ENCODE measurements at places on chromosomes 5 and 9. TPM values are rescaled to one million over a fixed set of nuclear protein-coding genes. Genes with fewer than 3 reads are reported as not detected.

GRCh38 chr5:23994581-23995370 lies 487.4 kb downstream of the PRDM9 start:
- no peak for DNase-seq

- DNase-seq, result no peak
Measured at GRCh38 chr5:86404256-86404655, 213.5 kb upstream of the COX7C start.

DNA sequence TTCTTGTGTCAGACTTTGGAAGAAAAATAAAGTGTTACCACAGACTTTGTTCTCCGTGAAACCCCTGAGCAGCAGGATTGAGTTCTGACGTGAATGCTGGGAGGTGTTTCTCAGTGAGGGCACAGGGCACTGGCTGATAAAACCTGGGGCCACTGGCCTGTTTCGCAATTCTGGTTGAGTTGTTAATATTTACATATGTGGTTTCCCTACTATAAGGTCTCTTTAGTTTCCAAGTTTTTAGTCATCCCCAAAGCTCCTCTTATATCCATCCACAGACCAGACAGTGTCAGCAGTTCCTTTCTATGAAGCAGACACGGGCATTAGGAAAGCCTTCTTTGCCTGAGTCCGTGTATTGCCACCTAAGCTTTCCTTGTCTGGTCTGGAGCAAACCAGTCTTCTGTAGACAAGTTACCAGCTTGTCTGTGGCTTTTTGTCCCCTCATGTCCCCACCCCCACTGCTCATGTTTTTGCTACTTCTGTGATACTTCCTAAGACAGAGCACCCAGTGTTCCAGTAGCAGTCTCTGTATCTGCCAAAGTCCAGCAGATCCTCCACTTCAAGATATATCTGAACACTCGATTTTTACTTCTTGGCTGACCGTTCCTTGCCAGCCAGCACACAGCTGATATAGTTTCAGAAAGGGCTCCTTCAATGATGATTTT lies 42.0 kb downstream of the ACO1 start:
- peak; percentile 93 for DNase-seq

- DNase-seq, result no peak
Measured at GRCh38 chr9:79663878-79664277, 92.1 kb downstream of the TLE4 start.

DNA sequence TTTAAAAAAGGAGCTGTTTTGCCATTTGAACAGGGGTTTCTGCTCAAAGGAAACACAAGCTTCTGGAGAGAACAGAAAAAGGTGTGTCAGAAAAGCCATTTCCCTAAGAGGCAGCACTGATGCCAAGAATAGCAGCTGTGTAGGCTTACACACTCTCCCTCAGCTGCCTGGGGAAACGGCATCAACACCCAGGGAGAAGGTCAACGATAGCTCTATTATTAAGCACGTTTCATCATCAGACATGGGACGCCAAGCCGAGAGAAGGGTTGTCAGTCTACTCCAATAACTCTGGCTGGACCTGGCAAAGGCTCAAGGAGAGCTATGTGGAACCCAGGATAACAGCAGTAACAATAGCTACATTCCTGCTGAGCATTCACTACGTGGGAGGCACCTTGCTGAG lies 314.2 kb downstream of the CDK5RAP2 start:
- DNase-seq, result no peak

DNA sequence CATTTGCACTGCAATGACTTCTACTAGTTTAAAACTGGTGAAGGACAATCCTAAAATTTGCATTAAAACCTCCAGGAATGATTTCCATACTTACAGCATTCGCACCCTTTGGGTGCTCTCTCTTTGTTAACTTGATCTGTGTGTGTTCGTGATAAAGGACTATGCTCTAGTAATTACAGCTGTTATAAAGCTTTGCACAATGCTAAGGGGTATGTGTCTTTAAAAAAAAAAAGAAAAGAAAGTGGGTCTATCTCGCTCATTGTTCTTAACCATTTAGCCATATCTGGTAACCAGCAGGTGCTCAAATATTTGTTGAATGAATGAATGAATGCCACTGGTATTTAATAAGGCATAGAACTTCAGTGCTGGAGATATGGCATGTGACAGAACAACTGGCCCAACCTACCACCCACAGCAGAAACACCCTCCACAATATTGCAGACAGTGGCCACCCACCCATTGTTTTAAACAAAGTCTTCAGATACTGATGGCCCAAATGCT lies 8.7 kb downstream of the TRIM36 start:
- DNase-seq, result no peak

DNA sequence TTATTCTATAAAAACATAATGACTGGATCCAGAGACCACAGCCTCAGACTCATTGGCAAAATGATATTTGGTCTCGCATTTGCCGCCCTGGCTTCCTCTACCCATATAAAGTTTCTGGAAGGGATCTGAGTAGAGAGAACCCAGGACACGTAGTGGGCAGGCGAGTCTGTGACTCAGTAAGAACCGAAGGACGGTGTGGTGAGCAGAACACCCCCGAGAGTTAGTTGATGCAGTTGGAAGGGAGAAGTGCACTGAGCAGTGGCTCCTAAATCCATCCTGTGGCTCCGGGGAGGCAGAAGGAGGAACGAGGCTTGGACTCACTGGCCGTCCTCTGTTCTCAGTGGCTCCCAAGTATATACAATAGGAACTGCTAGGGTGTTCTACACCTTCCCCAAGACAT lies 11.5 kb downstream of the SPRY4 start:
- DNase-seq, result no peak

DNA sequence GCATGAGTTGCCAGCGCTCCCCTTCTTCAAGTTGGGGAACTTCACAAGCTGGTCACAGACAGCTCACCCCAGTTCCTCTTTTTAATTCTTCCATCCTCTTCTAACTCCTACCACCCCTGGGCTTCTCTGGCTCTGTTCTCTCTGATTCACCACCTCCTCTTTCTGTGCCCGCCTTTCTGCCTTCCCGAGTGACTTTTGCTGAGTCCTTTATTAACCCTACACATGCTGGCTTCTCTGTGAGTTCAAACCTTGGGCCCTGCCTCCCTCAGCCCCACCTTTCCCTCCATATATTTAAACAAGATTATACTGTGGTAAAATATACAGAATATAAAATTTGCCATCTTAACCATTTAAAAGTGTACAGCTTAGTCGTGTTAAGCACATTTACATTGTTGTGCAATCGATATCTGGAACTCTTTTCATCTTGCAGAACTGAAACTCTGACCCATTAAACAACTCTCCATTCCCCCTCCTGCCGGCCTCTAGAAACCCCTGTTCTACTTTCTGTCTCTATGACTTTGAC lies 32.0 kb downstream of the SLC46A2 start:
- DNase-seq, result no peak

- DNase-seq, result peak; percentile 63
Measured at GRCh38 chr5:97550164-97550563, 367.1 kb upstream of the RIOK2 start.

GRCh38 chr5:41856644-41857491 lies 13.4 kb downstream of the OXCT1 start:
- peak; percentile 16 for DNase-seq

ARHGEF28 gene
- total RNA-seq, result 8.1 TPM

KCNMB1 gene
- 0.14 TPM for total RNA-seq

FOXI1 gene
- total RNA-seq, result not detected

ARL14EPL gene
- total RNA-seq, result not detected

TMOD1 gene
- 0.48 TPM for total RNA-seq

PDE6A gene
- total RNA-seq, result 0.17 TPM

OTP gene
- 0.17 TPM for total RNA-seq

TNIP1 gene
- 119 TPM for total RNA-seq

TTLL11 gene
- total RNA-seq, result 6.6 TPM

PCDH12 gene
- total RNA-seq, result not detected

TMEM174 gene
- total RNA-seq, result not detected
